ENCODE measurements at places on chromosomes 16 and 17. TPM values are rescaled to one million over a fixed set of nuclear protein-coding genes. Genes with fewer than 3 reads are reported as not detected.

The C16orf92 gene
- not detected for total RNA-seq

The TXNL4B gene
- total RNA-seq = 6.3 TPM

The ADAD2 gene
- total RNA-seq = not detected

The PRAC2 gene
- total RNA-seq = not detected

The DHRS7C gene
- total RNA-seq = not detected

The SNX20 gene
- not detected for total RNA-seq

The NPIPB12 gene
- total RNA-seq = 4.4 TPM

The ST6GALNAC2 gene
- total RNA-seq = 2.5 TPM

The KRTAP9-4 gene
- total RNA-seq = not detected

The ACSM3 gene
- total RNA-seq = 2.2 TPM

The HLF gene
- total RNA-seq = 0.16 TPM
